Epithelial cell of alveolus of lung (primary cell): ENCODE measurements at places on chromosomes 3 and 15. TPM values are rescaled to one million over a fixed set of nuclear protein-coding genes. Genes with fewer than 3 reads are reported as not detected.

Gene BSN
- 0.08 and 0.13 TPM in 2 replicates for total RNA-seq

Gene GPR27
- total RNA-seq, result not detected in 2 replicates

Gene SLC9C1
- total RNA-seq, result 0.26 TPM in 1 of 2 replicates, not detected in the other

Gene RTP3
- not detected in 2 replicates for total RNA-seq

Gene CLDN18
- not detected in 2 replicates for total RNA-seq
